ENCODE measurements at places on chromosomes 11 and 22.

GRCh38 chr11:64267207-64267945 is 16.0 kb downstream of the PLCB3 start:
- DNase-seq, result no peak

DNA sequence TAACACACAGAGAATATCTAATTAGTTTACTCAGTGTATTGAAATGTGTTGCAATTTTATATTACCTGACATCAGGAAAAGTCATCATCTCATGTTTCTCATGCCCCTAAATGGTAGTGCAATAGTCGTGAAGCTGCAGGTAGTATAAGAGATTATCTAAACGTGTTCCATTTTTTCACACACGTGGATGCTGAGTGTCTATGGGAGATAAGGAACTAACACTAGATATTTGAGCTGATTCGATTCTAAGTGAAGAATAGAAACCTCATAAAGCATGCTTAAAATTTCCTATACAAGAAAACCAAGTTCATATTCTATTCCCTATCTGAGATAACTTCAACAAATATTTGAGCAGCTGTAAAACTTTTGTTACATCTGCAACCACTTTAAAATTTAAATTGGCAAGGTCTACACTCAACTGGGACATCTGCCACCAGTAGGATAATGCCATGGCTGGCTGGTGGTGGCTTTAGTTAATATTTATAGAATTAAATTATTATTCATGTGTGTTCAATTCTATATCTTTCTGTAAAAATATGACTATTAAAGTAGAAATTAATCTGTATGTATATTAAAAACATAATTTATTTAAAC is 388.8 kb downstream of the LUZP2 start:
- no peak for DNase-seq

- no peak for DNase-seq
Observed at GRCh38 chr22:33124471-33124870, 66.3 kb upstream of the SYN3 start.

GRCh38 chr11:113715882-113716625 is 9.9 kb upstream of the TMPRSS5 start:
- no peak for DNase-seq

DNA sequence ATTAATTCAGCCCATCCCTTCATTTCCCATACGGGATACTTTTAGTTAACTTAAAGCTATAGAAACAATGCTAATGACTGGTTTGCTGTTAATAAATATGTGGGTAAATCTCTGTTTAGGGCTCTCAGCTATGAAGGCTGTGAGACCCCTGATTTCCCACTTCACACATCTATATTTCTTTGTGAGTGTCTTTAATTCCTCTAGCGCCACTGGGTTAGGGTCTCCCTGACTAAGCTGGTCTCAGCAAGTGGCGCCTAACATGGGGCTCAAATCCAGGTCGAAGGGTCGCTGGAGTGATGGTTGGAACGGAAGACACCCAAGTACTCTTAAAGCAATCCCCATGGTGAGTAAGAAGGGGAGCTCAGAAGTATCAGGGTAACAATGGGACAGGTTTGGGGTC is 14.4 kb upstream of the OOSP1 start:
- DNase-seq, result no peak

GRCh38 chr22:19608003-19608690 is 83.9 kb upstream of the CLDN5 start:
- no peak for DNase-seq

DNA sequence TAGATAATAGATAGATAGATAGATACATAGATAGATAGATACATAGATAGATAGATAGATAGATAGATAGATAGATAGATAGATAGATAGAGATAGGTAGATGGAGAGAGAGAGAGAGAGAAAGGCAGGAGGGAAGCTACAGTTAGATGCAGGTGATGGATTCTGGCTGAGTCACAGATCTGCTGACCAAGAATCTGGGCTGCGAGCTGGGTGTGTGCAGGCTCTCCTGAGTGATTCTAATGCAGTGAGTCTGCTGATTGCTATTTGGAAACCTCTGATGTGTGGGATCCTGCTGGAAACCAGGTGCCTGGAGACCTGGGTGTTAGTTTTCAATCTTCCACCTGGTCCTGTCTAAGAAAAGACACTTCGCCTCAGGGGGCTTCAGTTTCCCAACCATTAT is 1441.8 kb downstream of the TBC1D22A start:
- DNase-seq, result no peak

DNA sequence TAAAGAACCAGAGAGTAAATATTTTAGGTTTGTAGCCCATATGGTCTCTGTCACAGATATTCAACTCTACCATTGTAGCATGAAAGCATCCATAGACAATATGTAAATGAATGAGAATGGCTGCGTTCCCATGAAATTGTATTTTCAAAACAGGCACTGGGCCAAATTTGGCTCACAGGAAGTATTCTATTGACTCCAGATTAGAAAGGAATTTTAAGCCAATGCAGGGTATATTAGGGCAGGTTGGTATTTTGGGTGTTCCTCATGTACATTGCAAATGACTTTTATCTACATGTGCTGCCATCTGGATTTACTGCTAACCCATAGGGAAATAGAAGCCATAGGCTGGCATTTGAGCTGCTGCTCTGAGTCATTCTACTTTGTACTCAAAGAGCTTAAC is 35.1 kb upstream of the PDGFD start:
- DNase-seq, result no peak

DNA sequence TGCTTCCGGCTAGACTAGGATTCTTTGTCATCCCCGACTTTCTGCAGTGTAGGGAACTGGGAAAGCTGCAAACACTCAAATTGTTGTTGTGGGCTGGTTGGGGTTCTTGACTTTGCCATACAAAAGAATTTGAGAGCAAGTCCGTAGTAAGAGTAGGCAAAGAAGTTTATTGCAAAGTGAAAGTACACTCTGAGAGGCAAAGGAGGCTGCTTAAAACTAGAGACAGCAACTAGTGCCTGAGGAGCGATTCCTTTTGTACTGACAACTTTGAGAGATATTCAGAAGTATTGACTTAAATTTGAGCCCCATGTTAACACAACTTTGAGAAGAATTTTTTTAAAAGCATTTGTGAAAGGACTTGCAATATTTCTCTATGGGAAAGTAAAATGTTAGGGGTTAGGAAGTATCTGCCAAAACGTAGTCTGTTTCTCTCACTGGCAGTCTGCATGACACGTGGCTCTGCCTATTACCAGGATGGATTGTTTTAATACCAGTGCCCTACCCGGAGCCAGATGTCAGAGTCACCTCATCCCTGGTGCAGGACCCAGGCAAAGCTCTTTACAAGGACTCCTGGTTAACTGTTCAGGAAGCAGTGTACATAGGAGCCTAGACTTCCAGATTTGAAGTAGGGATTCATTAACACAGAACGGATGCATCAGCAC is 85.0 kb upstream of the CLPB start:
- no peak for DNase-seq

- no peak for DNase-seq
Observed at GRCh38 chr22:48596111-48596850, 1231.4 kb downstream of the BRD1 start.

GRCh38 chr11:73410627-73411026 is 34.4 kb downstream of the RELT start:
- DNase-seq, result no peak

- DNase-seq, result no peak
Observed at GRCh38 chr11:126973051-126973450, 27.5 kb downstream of the KIRREL3 start.

DNA sequence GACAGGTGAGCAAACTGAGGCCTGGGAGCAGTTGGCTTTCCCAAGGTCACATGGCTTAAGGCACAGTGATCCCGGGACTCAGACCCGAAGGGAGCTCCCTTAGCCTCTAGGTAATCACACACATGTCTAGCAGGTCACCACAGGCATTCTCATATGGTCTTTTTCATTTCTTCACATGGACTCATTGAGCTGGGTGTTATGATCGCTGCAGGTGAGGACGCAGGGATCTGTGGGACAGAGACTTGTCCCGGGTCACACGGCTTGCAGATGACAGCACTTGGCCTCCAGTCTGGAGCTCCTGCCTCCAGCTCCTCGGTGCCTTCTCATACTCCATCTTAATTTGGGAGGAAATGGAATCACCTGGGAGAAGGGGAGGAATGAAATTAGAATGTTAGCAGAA is 23.6 kb upstream of the CACNG2 start:
- no peak for DNase-seq
